Glutamatergic neuron (in vitro differentiated cells): ENCODE measurements at places on chromosomes 7 and 10. TPM values are rescaled to one million over a fixed set of nuclear protein-coding genes. Genes with fewer than 3 reads are reported as not detected.
A peak's percentile ranks its signal among the peaks of the same experiment; 100 is the strongest.

The BTBD16 gene
- total RNA-seq, result 0.98 TPM

DNA sequence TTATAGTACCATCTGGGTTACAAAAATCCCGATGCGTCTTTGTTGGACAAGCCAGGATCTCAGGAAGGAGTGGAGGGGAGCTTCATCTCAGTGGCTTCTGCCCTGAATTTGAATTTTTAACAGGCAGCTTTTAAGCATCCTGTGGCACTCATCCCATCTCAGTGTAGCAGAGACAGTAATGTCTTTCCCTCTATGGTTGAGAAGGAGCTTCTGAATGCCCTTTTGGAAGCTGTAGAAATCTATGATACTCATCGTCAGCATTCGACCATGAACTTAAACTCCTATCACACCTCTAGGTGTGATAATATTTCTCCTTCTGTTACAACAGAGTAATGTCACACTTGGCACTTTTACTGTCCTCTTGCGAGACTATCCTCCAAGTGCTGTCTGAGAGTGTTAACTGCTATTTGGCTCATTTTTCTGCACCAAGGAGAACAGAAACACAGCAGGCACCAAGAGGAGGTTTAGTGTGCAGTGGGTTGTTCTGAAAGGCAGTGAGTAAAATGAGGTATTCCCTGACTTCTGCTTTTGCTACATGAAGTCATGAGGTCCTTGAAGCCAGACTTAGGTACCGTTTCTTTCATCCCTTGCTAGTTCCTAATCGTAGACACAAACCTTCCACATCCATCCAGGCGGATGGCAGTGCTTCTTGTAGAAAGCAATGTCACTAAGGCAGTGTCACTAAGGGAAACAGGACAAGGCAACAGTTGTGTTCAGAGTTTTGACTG, 177.4 kb downstream of the CELF2 start:
- DNase-seq, result no peak

- no peak for DNase-seq
Measured at GRCh38 chr10:130422366-130423324, 286.5 kb downstream of the GLRX3 start.

DNA sequence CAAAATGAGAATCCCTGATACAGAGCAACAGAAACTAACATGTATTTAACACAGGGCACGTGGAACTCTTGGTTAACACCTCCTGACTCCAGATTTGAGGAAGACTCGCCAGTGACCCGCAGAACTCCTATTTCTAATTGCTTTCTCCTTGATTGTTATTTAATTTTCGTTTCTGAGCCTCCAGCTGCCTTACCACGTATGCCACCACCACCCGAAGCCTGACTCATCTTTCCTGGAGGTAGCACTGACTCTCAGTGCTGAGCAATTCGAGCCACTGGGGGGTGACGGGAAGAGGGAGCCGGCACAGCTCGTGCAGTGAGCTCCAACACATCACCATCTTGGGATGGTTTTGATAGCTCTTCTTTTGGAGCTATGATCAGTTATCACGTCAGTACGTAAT, 273.9 kb upstream of the MGMT start:
- no peak for DNase-seq

DNA sequence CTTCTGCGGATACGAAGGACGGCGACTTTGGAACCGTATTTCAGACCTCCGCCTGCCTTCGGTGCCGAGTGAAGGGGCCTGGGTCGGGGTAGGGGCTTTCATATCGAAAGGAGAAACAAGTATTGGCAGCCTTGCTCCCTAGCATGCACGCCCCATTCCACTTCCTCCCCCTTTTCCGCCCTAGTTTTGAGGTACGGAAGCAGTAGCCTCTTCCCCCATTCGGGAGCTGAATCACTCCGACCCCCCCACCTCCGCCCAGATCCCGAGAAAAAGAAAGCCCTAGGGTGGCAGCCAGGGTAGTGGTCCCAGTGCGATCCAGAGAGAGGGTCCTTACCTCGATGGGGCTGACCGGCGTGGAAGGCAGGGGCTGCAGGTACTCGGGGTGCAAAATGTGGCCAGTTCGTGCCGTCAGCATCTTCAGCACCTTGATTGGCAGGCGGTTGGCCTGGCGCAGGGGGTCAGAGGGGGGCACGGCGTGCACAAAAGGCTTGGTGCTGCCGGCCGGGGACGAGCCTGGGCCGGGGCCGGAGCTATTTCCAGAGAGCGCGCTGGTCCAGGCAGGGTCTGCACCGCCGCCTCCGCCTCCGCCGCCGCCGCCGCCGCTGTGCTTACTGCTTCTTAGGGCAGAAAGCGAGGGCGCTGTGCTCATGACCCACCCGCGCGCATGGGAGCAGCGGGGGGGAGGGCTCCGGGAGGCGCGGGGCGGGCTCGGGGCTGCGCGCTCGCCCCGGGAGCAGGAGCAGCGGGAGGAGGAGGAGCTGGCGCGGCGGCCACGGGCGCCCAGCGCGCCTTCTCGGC, 594 bp downstream of the ZNF503 start:
- peak; percentile 73 for DNase-seq

DNA sequence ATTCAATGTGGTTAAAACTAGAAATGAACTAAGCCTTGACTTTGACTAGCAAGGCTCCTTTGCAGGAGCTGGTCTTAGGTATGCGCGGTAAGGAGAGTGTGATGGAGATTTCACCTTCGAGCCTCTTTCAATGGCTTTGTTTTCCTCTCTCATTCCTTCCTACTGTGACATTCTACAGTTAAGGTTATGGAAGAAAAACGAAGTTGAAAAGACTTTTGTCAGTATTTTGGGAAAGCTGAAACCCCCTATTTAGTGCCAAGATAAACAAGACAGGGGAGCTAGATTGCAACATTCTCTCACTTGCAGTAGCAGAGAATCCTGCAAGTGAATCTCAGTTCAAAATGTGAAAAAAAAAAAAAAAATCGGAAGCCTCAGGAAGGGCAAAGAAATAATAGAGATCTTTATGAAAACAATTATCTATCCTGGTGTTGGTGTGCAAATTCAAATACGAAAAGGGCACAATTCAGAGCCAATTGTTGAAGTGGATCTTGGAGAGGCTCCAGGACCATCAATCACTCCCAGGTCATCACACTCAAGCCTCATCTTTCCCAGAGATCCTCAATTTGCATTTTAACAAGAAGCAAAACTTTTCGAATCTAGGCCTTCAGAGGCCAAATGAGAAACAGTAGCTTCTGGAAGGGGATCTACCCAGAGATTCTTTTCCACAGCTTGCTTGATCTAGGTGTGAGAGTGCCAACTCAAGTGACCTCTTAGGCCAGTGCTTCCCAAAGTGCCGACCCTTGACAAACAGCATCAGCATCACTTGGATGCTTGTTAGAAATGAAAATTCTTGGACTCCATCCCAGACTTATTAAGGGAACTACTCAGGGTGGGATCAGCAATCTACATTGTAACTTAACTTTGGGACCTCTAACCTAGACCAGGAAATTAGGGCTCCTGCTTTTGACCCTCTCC, 163.8 kb downstream of the INHBA start:
- DNase-seq, result no peak

DNA sequence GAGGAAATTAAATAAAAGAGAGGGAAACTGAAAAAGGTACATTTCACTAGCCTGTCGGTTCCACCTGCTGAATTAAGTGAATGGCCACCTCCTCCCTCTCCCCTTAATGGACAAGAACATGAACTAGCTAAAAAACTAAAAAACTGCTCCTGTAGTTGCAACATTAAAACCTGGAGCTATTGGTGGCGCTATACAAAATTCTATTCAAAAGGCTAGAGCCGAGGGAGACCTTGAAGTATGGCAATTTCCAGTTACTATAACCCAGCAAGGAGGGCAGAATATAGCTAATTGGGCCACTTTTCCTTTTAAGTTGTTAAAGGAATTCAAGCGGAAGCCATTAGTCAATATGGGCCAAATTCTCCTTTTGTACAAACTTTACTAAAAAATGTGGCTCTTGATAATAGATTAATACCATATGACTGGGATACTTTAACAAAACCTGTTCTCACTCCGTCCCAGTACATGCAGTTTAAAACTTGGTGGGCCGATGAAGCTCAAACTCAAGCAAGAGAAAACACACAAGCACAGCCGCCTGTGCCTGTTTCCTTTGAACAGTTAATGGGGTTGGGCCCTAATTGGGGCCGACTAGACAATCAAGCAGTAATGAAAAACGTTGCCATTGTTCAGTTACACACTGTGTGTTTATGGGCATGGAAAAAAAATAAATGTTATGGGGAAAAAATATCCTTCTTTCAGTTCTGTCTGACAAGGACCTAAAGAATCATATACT, 6.5 kb upstream of the CHST3 start:
- DNase-seq, result no peak
